ENCODE measurements at places on chromosomes 16 and 17. TPM values are rescaled to one million over a fixed set of nuclear protein-coding genes. Genes with fewer than 3 reads are reported as not detected.

DNA sequence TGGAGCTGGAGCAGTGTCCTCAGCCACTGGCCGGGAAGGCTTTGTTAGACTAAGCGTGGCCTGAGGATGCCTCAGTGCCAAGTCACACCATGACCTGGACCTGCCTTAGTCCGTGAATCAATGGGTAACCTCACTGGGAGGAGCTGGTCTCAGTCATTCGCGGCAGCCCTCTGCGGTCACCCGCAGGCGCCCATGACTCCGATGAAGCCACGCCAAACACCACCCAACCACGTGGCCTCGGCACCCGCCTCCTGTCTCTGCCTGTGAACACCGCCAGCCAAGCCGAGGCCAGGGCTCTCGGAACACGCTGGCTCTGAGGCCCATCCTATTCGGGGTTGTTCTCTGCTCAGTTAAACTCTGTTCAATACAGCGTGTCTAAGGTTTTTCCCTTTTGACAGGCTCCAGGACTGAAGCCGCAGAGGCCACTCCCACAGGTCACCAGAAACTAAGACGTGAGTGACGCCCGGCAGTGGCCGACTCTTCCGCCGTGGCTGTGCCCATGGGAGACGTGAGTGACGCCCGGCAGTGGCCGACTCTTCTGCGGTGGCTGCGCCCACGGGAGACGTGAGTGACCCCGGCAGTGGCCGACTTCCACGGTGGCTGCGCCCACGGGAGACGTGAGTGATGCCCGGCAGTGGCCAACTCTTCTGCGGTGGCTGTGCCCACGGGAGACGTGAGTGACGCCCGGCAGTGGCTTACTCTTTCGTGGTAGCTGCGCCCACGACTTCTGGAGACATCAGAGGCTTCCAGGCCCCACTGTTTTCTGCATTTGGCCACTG lies 16.8 kb upstream of the PABPN1L start:
- no peak for DNase-seq
- no peaks in the 10 kb centered on the region for H3K36me3 ChIP-seq
- no peak overlapping the region for H3K27ac ChIP-seq
- no peaks in the 10 kb centered on the region for H3K27me3 ChIP-seq
- no peaks in the 10 kb centered on the region for H3K4me1 ChIP-seq

GRCh38 chr16:89163297-89163696 lies 8.3 kb upstream of the CDH15 start:
- H3K27me3 ChIP-seq = no peaks in the 10 kb centered on the region
- no peaks in the 10 kb centered on the region for H3K36me3 ChIP-seq
- H3K4me3 ChIP-seq = no peak overlapping the region

GRCh38 chr16:75485230-75486013 lies 9.8 kb downstream of the CHST6 start:
- DNase-seq = no peak
- H3K4me3 ChIP-seq = no peak overlapping the region
- H3K27ac ChIP-seq = no peak overlapping the region
- peaks cover 10% of the 10 kb centered on the region for H3K27me3 ChIP-seq
- no peaks in the 10 kb centered on the region for H3K36me3 ChIP-seq

- H3K27me3 ChIP-seq = no peaks in the 10 kb centered on the region
- H3K36me3 ChIP-seq = peaks cover 26% of the 10 kb centered on the region
- H3K4me1 ChIP-seq = peaks cover 15% of the 10 kb centered on the region
- no peak for DNase-seq
These were observed 25.8 kb downstream of the UNC13D start for GRCh38 chr17:75818326-75818885.

The KPNA2 gene
- total RNA-seq = 186 TPM

The KRT39 gene
- not detected for total RNA-seq

GRCh38 chr17:64260886-64261285 lies 2.2 kb downstream of the TEX2 start:
- H3K27me3 ChIP-seq = no peaks in the 10 kb centered on the region
- DNase-seq = no peak
- H3K27ac ChIP-seq = peak overlapping the region; percentile 12
- H3K36me3 ChIP-seq = peaks cover 2% of the 10 kb centered on the region

The NAGS gene
- 1.3 TPM for total RNA-seq

- DNase-seq = no peak
- peaks cover 2% of the 10 kb centered on the region for H3K27me3 ChIP-seq
- H3K36me3 ChIP-seq = no peaks in the 10 kb centered on the region
- no peak overlapping the region for H3K27ac ChIP-seq
- no peaks in the 10 kb centered on the region for H3K4me1 ChIP-seq
These were observed 130.1 kb upstream of the PIRT start for GRCh38 chr17:10968007-10968406.

GRCh38 chr16:56610017-56610608 lies 1.7 kb downstream of the MT2A start:
- peak overlapping the region; percentile 97 for H3K4me3 ChIP-seq
- peaks cover 74% of the 10 kb centered on the region for H3K4me1 ChIP-seq
- H3K27ac ChIP-seq = peak overlapping the region; percentile 98
- peaks cover 7% of the 10 kb centered on the region for H3K36me3 ChIP-seq
- no peaks in the 10 kb centered on the region for H3K27me3 ChIP-seq

The KCNJ18 gene
- not detected for total RNA-seq

The STRADA gene
- total RNA-seq = 51.0 TPM

GRCh38 chr16:82657239-82657638 lies 30.5 kb downstream of the CDH13 start:
- no peak overlapping the region for H3K27ac ChIP-seq
- H3K36me3 ChIP-seq = no peaks in the 10 kb centered on the region
- no peak overlapping the region for H3K4me3 ChIP-seq
- no peak for DNase-seq

DNA sequence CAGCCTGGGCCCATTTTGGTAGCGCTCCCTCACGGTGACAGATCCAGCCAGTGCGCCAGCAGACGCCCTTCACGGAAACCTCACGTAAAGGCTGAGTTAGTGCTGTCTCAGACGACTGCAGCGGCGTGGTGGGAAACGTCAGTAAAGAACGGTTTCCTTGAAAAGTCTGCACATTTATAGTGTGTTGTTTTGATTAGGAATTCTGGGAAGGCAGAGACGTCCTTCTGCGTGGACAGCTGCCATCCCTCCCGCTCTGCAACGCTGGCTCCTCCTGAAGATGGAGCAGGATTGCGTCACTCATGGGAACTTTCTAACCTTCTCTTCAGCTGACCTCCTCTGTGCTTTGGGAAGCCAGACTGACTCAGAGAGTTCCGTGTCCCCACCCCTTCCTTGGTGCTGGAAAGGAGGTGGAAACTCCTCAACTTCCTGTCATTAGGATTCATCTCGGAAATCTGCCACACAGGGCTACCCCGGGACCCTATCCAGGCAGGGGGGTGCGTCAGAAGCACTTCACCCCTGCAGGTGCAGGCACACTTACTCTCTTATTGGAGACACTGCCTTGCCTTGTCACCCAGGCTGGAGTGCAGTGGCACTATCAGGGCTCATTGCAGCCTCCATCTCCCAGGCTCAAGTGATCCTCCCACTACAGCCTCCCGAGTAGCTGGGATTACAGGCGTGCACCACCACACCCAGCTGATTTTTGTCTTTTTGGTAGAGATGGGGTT lies 24.3 kb upstream of the CRISPLD2 start:
- no peak overlapping the region for H3K4me3 ChIP-seq
- H3K36me3 ChIP-seq = no peaks in the 10 kb centered on the region
- H3K4me1 ChIP-seq = no peaks in the 10 kb centered on the region
- no peaks in the 10 kb centered on the region for H3K27me3 ChIP-seq
- no peak for DNase-seq

GRCh38 chr16:62977876-62978275 lies 941.6 kb upstream of the CDH8 start:
- H3K27ac ChIP-seq = no peak overlapping the region
- no peaks in the 10 kb centered on the region for H3K27me3 ChIP-seq
- no peaks in the 10 kb centered on the region for H3K4me1 ChIP-seq
- H3K36me3 ChIP-seq = no peaks in the 10 kb centered on the region
- no peak for DNase-seq

DNA sequence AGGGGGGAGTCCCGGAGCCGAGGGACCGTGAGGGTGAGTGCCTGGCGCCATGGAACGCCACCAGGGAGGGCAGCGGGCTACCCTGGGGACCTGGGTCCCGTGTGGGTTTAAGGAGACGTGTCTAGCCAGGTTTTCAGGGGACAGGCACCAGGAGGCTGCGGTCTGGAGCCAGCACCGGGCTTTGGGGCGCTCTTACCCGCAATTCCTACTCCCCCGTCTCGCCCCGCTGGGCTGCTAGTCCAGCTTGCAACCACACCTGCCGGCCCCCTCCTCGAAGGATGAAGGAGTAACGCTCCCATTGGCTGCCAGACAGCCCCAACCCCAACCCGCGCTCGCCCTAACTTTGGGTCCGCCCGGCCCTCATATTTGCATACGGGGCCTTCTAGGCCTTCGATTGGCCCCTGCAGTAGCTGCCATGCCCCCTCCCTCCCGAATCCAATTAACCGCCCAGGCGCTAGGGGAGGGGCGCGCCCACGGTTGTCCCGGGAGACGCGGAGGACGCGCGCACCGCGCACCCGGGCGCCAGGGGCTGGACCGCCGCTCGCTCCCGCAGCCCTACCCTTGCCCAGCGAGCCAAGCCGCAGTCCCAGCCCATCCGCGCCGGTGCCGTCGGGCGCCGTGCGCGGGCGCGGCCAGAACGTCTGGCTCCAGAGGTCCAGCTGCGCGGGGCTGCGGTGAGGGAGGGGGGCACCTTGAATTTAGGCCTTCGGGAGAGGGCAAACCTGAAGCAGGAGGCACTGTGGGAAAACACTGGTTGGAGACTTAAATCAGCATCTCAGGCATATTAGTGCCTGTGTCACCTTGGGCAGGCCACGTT lies at the start of gene TTLL6:
Gene TTLL6 (minus strand): TSS at position 456 of the 817 bp plus-strand sequence. CDS start 157 bp downstream, at position 299.
- peak; percentile 80 for DNase-seq
- H3K4me1 ChIP-seq = peaks cover 15% of the 10 kb centered on the region
- H3K4me3 ChIP-seq = peak within 1 kb of the TSS; percentile 63

The SLC22A31 gene
- 0.49 TPM for total RNA-seq

Data from activated CD4-positive, alpha-beta T cell treated with anti-CD3 and anti-CD28 coated beads for 36 hours (primary cell).